ENCODE measurements at places on chromosomes 4 and X. TPM values are rescaled to one million over a fixed set of nuclear protein-coding genes. Genes with fewer than 3 reads are reported as not detected.

The FGF13 gene
- total RNA-seq = 5.4 TPM

The SPANXA2 gene
- not detected for total RNA-seq

The SPRY1 gene
- total RNA-seq = 50.7 TPM

The PCDH18 gene
- total RNA-seq = 0.13 TPM

The CFAP299 gene
- total RNA-seq = not detected

The SSX4B gene
- not detected for total RNA-seq

The TSPAN6 gene
- total RNA-seq = 28.0 TPM
